ENCODE measurements at places on chromosomes 7 and 10. TPM values are rescaled to one million over a fixed set of nuclear protein-coding genes. Genes with fewer than 3 reads are reported as not detected.

The GDF2 gene
- not detected for total RNA-seq

The STAMBPL1 gene
- 9.5 TPM for total RNA-seq

The SPACDR gene
- total RNA-seq: 4.5 TPM

The SUN3 gene
- 1.1 TPM for total RNA-seq

DNA sequence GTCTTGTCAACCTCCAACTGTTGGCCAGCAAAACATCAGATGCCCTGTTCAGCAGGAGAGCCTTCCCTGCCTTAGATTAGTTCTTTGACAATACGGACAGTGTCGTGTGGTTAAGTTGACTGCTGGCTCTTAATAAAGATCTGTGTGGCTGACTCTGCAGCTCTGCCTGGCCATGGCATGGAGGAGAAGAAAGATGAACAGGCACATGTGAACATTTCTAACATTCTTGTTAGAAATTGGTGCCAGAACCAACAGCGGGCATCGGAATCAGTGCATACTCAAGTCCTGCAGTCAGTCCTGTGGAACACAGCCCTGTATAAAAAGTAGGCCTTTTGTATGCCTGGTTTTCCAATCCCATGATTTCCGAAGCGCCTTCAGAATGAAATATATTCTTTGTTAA lies 455.6 kb downstream of the POM121L12 start:
- H3K4me3 ChIP-seq: no peak overlapping the region
- no peaks in the 10 kb centered on the region for H3K27me3 ChIP-seq
- no peaks in the 10 kb centered on the region for H3K36me3 ChIP-seq
- no peak for DNase-seq

DNA sequence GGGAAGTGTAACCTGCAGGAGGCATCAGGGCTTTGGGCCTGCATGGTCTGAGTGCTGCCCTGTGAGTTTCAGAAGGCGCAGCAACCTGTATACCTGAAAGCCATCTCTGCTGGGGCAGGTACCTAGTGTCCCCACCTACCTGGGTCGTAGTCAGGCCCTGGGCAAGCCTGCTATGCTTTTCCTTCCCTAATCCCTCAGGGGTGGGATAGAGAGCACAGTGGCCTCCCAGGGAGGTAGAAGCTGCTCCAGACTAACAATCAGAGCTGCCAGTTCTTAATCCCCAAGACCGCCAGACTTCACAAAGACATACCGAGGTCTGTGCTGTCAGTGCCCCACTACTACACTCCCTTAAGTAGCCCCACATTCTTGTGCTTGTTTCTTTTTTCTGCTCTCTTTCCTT lies 52.0 kb downstream of the PTEN start:
- H3K4me1 ChIP-seq: peaks cover 11% of the 10 kb centered on the region
- no peaks in the 10 kb centered on the region for H3K27me3 ChIP-seq
- DNase-seq: no peak
- H3K36me3 ChIP-seq: no peaks in the 10 kb centered on the region
- no peak overlapping the region for H3K4me3 ChIP-seq
- no peak overlapping the region for H3K27ac ChIP-seq

- no peaks in the 10 kb centered on the region for H3K36me3 ChIP-seq
- no peaks in the 10 kb centered on the region for H3K4me1 ChIP-seq
- DNase-seq: no peak
Measured at GRCh38 chr7:112982441-112983063, 104.1 kb downstream of the GPR85 start.

DNA sequence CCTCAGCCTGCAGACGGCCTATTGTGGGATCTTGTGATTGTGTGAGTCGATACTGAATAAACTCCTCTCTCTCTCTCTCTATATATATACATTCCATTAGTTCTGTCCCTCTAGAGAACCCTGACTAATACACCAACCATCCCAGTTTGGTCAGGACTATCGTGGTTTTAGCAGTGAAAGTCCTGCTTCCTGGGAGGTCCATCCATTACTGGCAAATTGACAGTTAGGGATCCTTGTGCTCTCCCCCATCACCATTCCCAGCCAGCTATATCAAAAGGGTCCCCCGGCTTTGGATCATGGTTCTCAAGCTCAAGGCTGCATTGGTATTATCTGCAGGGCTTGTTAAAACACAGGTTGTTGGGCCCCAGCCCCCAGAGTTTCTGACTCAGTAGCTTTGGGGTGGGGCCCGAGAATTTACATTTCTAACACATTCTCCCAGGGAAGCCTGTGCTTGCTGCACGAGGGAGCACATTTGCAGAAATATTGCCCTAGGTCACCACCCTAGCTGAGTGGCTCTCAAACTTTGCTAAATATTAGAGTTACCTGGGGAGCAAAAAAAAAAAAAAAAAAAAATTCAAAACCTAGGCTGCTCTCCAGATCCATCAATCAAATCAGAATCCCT lies 899.1 kb upstream of the AUTS2 start:
- no peaks in the 10 kb centered on the region for H3K36me3 ChIP-seq
- H3K4me1 ChIP-seq: no peaks in the 10 kb centered on the region
- no peaks in the 10 kb centered on the region for H3K27me3 ChIP-seq
